ENCODE measurements at places on chromosomes 12 and 14.

GRCh38 chr14:99361596-99362215 is 89.7 kb upstream of the BCL11B start:
- no peak for DNase-seq

- no peak for DNase-seq
Measured at GRCh38 chr12:47545938-47546609, 159.8 kb downstream of the RPAP3 start.

DNA sequence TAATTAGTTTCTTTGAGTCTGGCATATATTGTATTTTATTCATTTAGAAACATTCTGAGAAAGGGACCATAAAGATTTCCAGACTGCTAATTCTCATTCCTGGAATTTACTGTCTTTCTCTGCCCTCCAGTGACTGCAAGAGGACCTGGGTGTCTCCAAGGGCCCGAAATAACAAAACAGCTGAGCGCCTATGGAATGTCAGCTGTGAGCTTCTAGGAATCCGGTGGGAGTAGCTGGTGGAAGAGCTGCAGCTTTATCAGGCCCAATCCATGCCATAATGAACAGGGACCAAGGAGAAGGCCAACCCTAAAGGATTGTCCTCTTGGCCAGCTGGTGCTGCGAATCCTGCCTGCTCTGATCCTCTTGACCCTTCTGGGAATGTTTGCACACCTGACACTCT is 31.9 kb downstream of the RDH12 start:
- no peak for DNase-seq

DNA sequence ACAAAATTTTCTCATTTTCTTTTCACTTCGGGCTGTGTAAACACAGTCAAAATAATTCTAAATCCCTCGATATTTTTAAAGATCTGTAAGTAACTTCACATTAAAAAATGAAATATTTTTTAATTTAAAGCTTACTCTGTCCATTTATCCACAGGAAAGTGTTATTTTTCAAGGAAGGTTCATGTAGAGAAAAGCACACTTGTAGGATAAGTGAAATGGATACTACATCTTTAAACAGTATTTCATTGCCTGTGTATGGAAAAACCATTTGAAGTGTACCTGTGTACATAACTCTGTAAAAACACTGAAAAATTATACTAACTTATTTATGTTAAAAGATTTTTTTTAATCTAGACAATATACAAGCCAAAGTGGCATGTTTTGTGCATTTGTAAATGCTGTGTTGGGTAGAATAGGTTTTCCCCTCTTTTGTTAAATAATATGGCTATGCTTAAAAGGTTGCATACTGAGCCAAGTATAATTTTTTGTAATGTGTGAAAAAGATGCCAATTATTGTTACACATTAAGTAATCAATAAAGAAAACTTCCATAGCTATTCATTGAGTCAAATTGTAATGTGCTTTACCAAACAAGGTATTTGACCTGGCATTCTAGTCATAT is 4.8 kb downstream of the CDKN1B start:
- no peak for DNase-seq

DNA sequence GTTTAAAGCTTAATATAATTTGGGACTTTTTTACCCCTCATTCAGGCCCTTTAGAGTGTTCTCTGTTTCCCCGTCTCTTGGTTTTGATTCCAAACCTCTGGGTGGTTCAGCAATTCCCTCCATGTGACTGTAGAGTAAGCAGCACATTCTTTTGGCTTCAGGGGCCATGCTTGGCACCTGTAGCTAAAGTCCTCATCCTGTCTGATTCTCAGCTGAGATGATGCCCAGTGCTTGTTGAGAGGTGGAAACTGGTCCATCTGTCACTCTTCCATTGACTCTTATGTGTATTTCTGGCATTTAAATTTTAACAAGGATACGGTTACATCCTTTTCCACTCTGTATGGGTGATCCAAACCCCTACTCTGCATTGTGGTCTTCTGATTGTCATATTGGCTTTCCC is 127.1 kb downstream of the DIO2 start:
- DNase-seq = no peak

DNA sequence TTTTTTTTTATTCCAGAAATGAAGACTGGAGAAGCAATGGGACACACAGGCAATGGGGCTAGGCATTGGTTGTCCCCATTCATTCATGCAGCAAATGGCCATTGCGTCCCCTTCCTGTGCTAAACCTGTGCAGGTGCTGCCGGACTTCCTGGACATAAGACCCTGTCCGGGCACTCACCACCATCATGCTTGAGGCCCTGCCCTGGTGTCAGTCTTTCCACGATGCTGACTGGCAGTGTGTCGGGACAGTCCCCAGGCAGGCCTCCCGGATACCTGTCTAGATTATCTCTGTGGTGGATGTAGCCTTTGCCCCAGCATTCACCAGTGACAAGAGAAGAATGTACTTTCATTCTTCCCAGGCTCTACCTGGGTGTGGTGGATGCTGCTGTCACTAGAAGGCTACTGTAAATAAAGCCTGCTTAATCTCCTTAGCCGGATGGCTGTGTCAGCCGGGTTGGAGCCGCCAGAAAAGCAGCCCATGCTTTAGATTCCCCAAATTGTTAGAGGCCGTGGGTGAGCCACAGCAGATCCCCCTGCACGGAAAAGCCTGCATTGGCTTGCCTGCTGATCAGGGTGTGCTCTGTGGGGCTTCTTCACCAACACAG is 94.5 kb upstream of the PARP11 start:
- DNase-seq = no peak

DNA sequence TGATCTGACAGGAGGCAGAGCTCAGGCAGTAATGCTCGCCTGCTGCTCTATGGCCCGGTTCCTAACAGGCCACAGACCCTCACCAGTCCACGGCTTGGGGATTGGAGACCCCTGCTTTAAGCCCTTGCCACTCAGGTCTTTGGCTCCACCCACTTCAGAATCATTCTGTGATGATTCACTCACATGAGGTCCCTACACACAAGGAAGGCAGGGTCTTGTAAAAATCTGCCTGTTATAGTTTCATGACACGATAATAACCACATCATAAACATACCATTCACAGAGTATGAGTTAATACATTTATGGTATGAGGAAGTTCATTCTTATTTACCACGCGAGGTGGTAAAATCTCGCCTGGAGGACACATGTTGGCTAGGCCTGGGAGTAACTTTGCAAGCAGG is 29.0 kb upstream of the MAX start:
- no peak for DNase-seq

Measured in naive thymus-derived CD8-positive, alpha-beta T cell (primary cell).